Activated naive CD4-positive, alpha-beta T cell treated with Interleukin-2 at 50 U/mL for 16 hours (primary cell): ENCODE measurements at places on chromosomes 6 and 20.
A peak's percentile ranks its signal among the peaks of the same experiment; 100 is the strongest.

DNA sequence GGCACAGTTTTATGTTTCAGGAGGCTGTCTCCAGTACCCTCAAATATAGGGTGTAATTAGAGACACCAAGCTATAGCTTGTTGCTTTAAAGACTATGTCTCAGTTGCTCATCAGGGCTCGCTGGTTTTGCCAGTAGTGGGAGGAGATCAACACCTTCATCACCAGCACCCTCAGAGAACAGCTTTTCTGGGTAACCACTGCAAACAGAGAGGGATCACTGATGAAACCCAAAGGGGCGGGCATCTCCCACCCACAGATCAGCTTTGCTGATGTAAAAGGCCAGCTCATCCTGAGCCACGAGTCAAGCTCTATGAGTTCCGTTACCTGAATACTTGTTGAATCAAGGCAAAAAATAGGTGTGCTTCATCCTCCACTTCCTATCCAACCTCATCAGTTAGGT, 187.7 kb downstream of the AIG1 start:
- peak; percentile 8 for DNase-seq

- DNase-seq, result no peak
Observed at GRCh38 chr6:52417675-52418111, 2.4 kb upstream of the EFHC1 start.

DNA sequence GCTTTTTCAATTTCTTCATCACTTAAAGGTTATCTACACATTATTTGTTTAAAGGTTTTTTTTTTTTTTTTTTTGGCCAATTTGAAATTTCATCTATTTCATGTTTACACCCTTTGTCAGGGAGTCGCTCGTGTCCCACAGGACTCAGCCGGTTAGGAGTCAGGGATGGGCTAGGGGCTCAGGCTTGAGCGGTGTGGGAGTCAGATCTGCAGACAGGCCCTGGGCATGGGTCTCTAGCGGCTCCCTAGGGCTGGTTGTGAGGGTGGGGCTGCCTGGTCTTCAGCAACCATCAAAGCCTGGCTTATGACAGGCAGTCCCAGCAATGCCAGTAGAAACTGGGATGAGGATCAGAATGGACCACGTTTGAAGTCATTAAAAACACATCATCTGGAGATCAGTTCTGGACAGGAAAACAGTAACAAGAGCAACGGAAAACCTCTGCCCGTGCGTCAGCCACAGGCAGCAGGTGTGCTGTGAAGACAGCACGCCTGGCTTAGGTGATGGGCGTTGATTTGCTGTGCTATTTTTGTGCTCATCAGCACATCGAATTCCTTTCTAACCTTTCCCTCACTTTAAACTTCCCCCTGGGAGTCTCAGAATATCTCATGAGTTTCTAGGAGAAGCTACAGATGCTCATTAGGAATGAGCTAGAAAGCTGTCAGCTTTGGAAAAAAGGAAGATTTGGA, 91.3 kb upstream of the MPC1 start:
- DNase-seq, result no peak

DNA sequence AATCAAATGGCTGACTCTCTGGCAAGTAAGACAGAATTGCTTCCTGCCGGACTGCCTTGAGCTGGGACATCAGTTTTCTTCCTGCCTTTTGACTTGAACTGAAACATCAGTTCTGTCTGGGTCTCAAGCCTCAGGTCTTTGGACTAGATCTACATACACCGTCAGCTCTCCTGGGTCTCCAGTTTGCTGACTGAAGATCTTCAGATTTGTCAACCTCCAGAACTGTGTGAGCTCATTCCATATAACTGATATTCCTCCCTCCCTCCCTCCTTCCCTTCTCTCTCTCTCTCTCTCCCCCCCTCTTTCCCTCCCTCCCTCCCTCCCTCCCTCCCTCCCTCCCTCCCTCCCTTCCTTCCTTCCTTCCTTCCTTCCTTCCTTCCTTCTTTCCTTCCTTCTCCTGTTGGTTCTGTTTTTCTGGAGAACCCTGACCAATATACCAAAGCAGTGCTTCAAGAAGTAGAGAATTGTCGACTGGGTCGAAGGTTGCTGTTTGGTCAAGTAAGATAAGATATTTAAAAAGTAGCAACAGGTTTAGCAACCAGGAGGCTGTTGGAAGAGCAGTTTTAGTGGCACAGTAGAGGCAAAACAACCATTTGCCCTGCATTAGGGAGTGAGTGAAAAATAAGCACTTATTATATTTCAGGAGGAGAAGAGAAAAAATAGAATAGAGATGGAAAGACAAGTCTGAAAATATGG, 33.1 kb upstream of the CMTR1 start:
- no peak for DNase-seq

DNA sequence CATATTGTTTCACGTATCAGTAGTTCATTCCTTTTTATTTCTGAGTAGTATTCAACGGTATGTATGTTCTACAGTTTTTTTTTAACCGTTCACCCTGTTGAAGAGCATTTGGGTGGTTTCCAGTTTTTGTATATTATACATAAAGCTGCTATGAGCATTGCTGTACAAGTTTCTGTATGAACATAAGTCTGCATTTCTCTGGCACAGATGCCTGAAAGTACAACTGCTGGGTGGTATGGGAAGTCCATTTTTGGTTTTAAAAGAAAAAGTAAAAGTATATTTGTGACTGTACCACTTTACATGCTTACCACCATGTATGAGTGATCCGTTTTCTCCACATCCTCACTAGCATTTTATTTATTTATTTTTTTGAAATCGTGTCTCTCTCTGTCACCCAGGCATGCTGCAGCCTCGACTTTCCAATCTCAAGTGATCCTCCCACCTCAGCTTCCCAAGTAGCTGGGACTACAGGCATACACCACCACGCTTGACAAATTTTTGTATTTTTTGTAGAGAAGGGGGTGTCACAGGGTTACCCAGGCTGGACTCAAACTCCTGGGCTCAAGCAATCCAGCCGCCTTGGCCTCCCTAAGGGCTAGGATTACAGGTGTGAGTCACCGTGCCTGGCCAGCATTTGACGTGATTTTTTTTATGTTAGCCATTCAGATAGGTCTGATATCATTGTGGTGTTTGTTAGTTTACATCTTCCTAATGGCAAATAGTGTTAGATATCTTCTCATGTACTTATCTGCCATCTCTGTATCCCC, 11.0 kb upstream of the SIM1 start:
- DNase-seq, result no peak

- DNase-seq, result no peak
Observed at GRCh38 chr6:54481091-54481490, 172.8 kb downstream of the TINAG start.

- no peak for DNase-seq
Observed at GRCh38 chr6:161740486-161740885, 466.6 kb upstream of the AGPAT4 start.

DNA sequence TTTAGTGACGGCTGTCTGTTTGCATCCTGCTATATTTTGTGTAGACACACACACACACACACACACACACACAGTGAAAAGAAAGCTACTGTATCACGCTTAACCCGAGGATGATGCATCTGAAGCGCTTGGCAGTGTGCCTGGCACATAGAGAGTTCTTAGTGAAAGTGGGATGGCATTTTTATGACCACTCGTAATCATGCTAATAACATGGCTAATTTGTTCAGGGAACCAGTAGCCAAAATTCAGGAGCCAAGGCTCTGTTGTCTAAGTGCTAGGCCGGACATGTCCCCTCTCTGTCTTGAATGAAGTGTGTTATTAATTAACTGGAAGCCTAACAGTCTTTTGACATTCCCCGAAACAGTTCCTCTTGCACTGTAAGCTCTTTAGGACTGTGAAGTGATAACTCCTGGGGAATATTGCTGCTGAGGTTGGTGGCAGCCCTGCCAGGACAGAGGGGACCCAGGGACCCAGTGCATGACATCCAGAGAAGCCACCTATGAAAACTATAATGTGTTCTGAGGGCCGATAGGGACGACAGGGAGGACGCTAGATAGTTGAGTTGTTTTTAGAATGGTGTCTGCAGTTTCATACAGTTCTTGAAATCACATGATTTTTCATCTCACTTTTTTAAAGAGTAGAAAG, 45.0 kb upstream of the IRF4 start:
- no peak for DNase-seq

DNA sequence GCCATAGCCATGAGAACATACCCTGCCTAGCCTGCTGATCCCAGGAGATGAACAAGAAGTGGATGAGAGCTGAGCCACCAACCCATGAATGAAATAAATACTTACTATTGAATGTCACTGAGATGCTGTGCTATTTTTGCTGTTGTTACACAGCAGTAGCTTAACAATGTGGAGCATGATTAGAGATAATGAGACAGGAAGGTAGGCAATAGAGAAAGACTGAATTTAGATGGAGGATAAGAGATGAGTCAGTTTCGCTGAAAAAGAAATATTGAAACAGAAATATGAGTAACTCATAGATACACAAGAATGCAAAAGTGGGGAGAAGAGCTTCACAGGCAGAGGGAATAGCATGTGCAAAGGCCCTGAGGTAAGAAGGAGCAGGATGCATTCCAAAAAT, 94.9 kb upstream of the TOP1 start:
- DNase-seq, result no peak
